Activated naive CD4-positive, alpha-beta T cell treated with anti-CD3 and anti-CD28 coated beads for 36 hours (primary cell): ENCODE measurements at places on chromosomes 5 and 9. TPM values are rescaled to one million over a fixed set of nuclear protein-coding genes. Genes with fewer than 3 reads are reported as not detected.

C5orf58 gene
- not detected for total RNA-seq

CAMK4 gene
- 44.4 TPM for total RNA-seq

NHP2 gene
- total RNA-seq = 298 TPM

BAAT gene
- not detected for total RNA-seq

CBY3 gene
- total RNA-seq = not detected

TAF1L gene
- total RNA-seq = not detected

LYRM7 gene
- total RNA-seq = 15.0 TPM

GRAMD2B gene
- 10.8 TPM for total RNA-seq

ECM2 gene
- not detected for total RNA-seq

MARCOL gene
- not detected for total RNA-seq

CCDC183 gene
- 0.38 TPM for total RNA-seq

MAMDC2 gene
- total RNA-seq = not detected

KIAA0825 gene
- total RNA-seq = 0.24 TPM

MINAR2 gene
- not detected for total RNA-seq

CDH12 gene
- total RNA-seq = not detected

TPM2 gene
- total RNA-seq = 6.6 TPM

LCN1 gene
- total RNA-seq = 0.29 TPM

NR5A1 gene
- not detected for total RNA-seq

PTPRD gene
- total RNA-seq = not detected

STPG3 gene
- not detected for total RNA-seq

PCDHB5 gene
- total RNA-seq = not detected

SLC4A9 gene
- 0.07 TPM for total RNA-seq

SPATA31D4 gene
- not detected for total RNA-seq

LCN10 gene
- 0.83 TPM for total RNA-seq

PCDHA13 gene
- not detected for total RNA-seq

PCDHGB5 gene
- total RNA-seq = not detected

MYMK gene
- not detected for total RNA-seq

SLC2A8 gene
- 3.4 TPM for total RNA-seq

ADAMTS16 gene
- not detected for total RNA-seq

SH3GL2 gene
- not detected for total RNA-seq

BSPRY gene
- total RNA-seq = 7.7 TPM

MLANA gene
- not detected for total RNA-seq

FAM78A gene
- 24.7 TPM for total RNA-seq

FCN2 gene
- total RNA-seq = not detected

SLC6A19 gene
- not detected for total RNA-seq

CDH6 gene
- total RNA-seq = not detected

PCDHGB4 gene
- total RNA-seq = not detected

SPATA31C1 gene
- total RNA-seq = not detected

OR13C3 gene
- total RNA-seq = not detected

FANCG gene
- 118 TPM for total RNA-seq

MEF2C gene
- not detected for total RNA-seq

GHR gene
- not detected for total RNA-seq

SEMA5A gene
- total RNA-seq = not detected

C9 gene
- total RNA-seq = not detected

LPAR1 gene
- total RNA-seq = not detected

MED22 gene
- 18.4 TPM for total RNA-seq

CDO1 gene
- total RNA-seq = 0.67 TPM

ISL1 gene
- not detected for total RNA-seq

NR6A1 gene
- total RNA-seq = 1.8 TPM

PIP5K1B gene
- 0.38 TPM for total RNA-seq

PCDHGA1 gene
- not detected for total RNA-seq

IL7R gene
- 147 TPM for total RNA-seq
